ENCODE measurements at places on chromosomes 5 and 9.

GRCh38 chr9:85978496-85978895 lies 37.5 kb downstream of the NAA35 start:
- DNase-seq: no peak

- no peak for DNase-seq
These were observed 473.9 kb upstream of the CYLC2 start for GRCh38 chr9:102521097-102521755.

DNA sequence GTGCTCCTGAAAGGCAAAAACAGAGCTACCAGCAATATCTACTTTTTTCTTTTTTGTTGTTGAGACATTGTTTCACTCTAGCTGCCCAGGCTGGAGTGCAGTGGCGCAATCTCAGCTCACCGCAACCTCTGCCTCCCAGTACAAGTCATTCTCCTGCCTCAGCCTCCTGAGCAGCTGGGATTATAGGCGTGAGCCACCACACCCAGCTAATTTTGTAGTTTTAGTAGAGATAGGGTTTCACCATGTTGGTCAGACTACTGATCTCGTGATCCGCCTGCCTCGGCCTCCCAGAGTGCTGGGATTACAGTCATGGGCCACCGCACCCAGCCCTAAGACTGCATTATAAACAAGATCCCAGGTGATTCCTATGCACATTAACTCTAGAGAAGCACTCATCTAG lies 17.0 kb downstream of the PLPP1 start:
- no peak for DNase-seq

DNA sequence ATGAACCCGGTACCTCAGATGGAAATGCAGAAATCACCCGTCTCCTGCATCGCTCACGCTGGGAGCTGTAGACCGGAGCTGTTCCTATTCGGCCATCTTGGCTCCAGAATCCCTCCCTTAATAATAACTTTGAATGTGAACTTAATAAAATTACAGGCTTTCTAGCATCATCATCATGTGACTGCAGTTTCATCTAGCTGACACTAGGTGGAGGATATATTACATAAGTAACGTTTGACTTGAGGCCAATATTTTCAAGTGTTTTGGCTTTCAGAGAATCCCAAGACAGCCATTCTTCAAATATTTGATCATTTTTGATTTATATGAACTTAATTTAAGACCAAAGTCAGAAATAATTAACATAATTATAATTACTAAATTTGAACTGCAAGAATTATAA lies 474.9 kb upstream of the CDH10 start:
- no peak for DNase-seq

DNA sequence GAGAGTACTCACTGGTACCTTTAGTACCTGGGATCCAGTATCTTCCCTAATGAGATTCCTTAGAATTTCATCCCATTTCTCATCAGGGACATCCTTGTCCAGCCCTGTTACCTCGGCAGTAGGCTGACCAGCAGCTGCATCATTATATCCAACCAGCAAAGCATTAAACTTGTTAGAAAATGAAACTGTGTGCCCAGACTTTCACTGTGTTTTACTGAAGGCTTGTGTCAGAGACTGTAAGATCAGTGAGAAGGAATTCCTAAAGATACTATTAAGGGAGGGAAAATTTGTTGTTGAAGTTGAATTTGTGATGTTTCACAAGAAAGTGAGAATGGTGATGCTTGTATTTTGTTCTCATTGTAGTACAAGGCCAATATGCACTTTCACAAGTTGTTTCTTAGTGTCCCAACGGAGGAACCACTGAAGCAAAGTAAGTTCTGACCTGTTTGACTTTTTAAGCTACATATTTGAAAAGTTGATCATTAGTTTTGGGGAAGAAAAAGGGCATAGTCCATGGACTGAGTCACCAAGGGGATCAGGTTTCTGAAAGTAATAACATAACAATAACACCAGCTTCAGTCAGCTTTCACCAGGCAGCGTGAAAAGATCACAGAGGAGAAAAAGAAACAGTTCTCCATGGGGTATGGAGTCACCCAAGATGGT lies 48.8 kb downstream of the GRAMD2B start:
- no peak for DNase-seq

DNA sequence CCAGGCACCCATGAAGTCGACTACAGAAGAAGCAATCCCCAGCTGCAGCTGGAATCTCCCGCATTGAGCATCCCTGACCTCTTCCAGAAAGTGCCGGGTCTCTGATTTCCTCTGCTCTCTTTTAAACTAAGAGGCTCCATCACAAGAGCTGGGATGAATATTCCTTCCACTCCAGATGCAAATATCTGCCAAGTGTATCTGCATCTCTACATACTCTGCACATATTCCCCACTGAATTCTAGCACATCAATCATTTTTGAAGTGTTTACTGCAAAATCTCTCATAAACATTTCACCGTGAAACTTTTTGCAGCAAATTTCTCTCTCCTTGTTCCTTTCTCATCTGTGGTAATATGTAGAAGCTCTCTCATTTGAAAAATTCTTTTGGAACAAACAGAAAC lies 161.5 kb downstream of the GABRB2 start:
- no peak for DNase-seq

- no peak for DNase-seq
These were observed 226.8 kb downstream of the GRIA1 start for GRCh38 chr5:153717287-153717686.

- DNase-seq: no peak
These were observed 439.3 kb upstream of the DAB2 start for GRCh38 chr5:39863926-39864552.

GRCh38 chr5:56987171-56987570 lies 35.2 kb upstream of the MIER3 start:
- DNase-seq: no peak

GRCh38 chr9:92795000-92795399 lies 30.4 kb upstream of the BICD2 start:
- DNase-seq: no peak

All from stimulated activated naive B cell treated with anti-CD40 and anti-IgM and Interleukin-4, amounts not matched to agents 10 μg/mL and 1 μg/mL and 100 μg/mL, for 72 hours (primary cell).